ENCODE measurements at places on chromosomes 12 and 14.

DNA sequence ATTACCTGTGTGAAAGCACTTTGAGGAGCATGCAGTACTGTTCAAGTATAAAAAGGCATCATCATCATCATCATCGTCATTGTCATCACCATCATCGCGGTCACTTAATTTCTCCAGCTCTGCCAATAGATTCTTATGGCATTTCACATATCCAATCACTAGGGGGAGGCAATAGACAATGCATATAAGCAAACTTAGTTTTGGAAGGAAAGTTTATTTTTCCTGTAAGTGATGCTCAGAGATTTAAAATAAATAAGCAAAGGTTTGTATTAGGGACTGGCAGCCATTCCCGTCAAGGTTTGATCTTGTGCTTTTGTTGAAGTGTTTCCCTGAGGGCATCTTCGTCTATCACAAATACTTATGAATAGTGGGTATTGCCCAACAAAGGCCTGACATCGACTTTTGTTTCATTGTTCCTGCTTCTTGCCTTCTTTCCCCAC lies 127.4 kb downstream of the KTN1 start:
- DNase-seq: no peak

DNA sequence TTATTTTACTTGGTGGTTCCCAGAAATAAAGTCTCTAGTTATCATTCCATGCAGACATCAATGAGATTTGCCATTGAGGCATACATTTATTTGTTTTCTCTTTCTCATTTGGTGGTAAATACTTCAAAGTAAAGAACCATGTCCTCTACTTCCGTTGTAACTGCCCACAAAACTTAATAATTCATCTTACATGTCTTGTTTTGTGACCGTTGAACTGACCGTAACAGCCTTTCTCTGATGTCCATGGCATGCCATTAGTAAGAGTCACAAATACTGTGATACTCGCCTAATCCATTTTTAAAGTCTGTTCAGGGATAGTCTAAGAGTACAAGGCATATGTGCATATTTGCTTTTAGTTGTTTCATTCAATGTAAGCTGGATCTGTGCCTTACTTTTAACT lies 145.3 kb downstream of the ETV6 start:
- DNase-seq: no peak

- no peak for DNase-seq
Observed at GRCh38 chr12:100515968-100516367, 42.3 kb downstream of the NR1H4 start.

DNA sequence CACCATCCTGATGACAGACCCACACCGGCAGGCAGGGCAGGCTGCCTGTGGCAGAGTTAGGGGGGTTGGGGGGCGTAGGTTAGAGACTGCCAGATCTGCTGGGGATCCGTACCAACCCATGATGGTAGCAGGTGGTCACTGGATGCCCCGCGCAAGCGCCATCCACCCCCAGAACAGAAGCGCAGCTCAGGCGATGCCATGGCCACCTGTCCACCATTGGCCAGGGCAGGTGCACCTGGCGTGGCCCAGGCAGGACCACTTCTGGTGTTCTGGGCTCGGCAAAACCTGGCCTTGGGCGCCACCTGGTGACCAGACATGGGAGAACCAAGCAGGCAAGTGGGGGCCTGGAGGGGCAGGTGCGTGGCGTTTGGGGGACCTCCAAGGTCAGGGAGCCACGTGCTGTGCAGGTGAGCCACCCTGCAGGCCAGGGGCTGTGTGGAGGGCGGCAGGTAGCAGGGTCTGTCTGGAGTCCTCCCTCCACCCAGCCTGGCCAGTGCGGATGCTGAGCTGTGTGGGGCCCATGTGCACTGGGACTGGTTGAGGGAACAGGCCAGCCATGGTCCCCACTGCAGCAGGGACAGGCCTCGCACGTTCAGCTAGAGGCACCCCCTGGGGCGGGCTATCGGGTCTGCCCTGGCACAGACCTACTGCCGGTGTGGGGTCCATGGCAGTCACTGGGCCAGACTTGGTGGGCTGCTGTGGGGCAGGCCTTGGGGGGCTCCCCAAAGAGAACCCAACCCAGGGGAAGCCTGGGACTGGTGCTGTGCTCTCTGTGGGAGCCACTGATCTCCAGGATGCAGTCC lies 15.6 kb downstream of the BAG5 start:
- DNase-seq: no peak

- no peak for DNase-seq
Observed at GRCh38 chr14:102028733-102029132, 58.1 kb downstream of the HSP90AA1 start.

- no peak for DNase-seq
Observed at GRCh38 chr12:117134059-117134458, 34.8 kb upstream of the TESC start.

GRCh38 chr14:36313898-36314297 lies 6.5 kb downstream of the MBIP start:
- DNase-seq: no peak

DNA sequence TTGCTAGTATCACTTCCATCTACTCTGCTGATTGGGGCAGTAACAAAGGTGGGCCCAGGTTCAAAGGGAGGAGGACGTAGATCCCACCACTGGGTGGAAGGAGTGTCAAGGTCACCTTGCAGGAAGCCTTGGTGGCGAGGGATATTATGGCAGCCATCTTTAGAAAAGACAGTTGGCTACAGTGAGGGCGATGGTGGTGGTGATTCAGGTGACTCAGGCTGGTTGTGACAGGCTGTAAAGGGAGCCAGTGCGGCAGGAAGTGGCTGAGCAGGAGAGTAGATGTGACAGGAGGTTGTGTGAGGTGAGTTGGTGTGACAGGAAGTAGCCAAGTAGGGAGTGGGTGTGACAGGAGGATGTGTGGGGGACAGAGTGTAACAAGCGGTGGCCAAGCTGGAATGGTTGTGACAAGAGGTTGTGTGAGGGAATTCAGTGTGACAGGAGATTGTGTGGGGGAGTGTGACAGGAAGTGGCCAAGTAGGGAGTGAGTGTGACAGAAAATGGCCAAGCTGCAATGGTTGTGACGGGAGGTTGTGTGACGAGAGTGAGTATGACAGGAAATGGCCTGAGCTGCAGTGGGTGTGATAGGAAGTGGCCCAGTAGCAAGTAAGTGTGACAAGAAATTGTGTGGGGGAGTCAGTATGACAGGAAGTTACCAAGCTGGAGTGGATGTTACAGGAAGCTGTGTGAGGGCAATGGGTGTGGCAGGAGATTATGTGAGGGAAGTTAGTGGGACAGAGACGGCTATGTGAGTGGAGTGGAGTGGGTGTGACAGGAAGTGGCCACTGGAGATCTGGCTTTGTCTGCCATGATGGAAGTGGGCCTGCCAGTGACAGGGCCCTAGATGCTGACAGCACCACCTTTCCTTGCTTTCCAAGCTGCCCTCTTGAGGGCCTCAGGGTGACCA lies 136.5 kb upstream of the MYL2 start:
- DNase-seq: no peak

Data from coronary artery (tissue), 2 donors.